ENCODE measurements at places on chromosomes 1 and 21.

DNA sequence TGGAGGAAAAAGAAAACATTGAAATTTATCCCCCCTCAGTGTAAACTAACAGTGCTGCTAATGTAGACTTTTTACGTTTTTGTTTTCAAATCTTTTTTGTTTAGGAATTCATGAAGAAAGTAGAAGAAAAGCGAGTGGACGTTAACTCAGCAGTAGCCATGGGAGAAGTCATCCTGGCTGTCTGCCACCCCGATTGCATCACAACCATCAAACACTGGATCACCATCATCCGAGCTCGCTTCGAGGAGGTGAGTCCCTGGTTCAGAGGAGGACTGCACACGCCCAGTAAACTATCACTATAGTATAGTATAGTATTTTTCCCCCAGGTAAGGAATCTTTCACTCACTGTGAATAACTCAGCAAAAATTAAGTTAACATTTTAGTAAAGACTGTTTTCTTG lies 37.8 kb upstream of the BMP8A start:
- peak; percentile 71 for DNase-seq

DNA sequence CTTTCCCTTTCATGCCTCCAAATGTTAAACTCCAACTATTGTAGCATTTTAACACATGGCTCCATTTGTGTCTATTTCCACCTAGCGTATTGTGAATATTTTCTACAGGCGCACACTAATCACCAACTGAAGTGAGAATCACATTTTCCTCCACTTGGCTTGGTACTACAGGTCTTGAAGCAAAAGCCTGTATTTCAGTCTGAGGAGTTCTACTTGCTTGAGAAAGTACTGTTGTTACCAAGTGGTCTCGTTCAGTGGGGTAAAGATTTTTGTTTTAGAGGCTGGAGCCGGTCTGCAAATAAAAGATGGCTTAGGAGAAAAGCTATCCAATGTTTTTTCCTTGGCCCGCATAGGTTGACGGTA lies 550 bp upstream of the PTBP2 start:
- peak; percentile 35 for DNase-seq

DNA sequence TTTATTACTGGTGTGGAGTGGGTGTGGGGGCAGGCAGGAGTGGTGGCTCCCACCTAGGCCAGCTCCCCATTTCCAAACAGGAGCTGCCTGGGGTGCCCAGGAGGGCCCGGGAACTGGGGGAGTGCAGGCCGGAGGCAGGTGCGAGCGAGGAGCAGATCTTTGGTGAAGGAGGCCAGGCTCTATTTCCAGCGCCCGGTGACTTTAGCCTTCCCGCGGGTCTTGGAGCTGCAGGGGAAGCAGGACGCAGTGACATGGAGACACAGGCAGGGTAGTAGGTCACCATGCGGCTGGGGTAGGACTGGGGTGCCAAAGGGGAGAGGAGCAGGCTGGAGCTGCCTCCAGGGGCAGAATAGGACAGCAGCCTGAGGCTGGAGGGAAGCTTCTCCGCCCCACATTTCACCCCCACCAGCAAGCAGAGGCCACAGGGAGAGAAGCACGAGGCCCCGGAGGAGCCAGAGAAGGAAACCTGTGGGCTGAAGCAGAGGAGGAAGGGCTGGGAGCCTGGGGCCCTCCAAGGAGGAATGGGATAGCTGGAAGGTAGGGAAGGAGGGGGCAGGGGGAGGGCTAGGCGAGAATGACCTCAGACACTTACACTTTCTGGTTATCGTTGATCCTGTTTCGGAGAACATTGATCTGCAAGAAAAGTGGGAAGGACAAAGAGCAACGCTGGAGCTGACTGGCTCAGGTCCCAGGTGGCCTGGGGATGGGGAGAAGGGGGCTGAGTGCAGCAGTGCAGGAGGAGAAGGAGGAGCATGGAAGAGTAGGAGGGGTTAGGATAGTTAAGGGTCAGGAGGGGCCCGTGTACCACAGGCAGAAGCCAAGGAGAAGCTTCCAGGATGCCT lies 18.2 kb downstream of the TNNT2 start:
- no peak for DNase-seq

DNA sequence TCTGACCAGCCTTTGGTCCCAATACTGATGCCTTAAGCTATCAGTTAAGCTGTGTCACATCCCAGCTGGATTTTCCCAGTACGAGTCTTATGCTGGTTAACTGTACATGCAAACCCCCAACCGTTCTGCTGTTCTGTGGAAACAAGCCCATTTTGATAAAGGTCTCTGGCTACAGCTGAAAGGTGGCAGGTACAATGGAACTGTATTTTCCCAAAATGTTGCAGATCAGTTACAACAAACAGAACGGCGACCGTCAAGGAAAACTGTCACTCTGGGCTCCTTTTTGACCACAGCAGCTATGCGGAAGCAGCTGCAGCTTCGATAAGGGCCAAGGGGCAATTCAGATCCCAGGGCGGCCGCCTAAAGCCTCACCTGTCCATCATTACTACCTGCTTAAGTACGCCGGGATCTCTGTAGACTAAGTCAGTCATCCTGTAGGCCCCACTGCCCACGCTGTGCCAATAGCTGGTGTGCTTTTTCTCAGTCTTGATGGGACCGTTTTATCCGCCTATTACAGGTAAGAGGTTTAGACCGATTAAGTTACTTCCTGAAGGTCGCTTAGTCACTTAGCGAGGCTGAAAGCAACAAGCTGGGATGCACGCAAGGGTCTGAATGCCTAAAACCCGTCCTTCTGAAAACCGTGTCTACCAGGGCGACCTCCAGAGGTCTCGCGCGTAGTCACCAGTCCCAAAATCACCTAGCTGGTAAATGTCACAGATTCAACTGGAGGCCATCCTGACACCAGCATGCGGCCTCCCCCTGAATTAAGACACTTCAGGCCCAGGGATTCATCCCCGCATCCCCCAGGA lies 11.1 kb upstream of the RAB42 start:
- DNase-seq, result peak; percentile 29

DNA sequence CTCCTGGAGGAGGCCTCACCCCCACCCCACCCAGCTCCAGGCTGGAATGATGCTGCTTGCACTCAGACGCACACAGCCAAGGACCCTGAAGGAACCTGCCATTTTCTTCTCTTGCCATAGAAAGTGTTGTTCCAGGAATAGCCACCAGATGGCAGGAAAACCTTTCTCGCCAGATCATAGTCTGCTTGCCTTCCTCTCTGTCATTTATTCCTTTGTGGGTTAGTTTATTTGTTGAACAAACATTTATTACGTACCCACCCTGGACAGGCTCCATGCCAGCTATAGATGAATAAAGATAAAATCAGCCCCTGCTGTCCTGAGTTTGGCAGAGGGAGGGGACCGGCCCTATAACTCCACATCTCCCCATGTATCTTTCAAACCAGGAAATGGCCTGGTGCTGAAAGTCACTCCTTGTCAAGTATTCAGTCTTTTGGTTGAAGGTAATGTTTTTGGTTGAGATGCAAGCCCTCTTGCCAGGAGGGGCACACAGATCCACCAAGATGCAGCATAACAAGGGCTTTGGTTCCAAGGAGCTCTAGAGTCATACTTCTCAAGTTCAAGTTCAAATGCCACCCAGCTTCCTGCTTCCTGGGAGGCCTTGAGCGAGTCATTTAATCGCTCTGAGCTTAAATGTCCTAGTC lies 7.0 kb upstream of the KCNC4 start:
- DNase-seq, result peak; percentile 30

DNA sequence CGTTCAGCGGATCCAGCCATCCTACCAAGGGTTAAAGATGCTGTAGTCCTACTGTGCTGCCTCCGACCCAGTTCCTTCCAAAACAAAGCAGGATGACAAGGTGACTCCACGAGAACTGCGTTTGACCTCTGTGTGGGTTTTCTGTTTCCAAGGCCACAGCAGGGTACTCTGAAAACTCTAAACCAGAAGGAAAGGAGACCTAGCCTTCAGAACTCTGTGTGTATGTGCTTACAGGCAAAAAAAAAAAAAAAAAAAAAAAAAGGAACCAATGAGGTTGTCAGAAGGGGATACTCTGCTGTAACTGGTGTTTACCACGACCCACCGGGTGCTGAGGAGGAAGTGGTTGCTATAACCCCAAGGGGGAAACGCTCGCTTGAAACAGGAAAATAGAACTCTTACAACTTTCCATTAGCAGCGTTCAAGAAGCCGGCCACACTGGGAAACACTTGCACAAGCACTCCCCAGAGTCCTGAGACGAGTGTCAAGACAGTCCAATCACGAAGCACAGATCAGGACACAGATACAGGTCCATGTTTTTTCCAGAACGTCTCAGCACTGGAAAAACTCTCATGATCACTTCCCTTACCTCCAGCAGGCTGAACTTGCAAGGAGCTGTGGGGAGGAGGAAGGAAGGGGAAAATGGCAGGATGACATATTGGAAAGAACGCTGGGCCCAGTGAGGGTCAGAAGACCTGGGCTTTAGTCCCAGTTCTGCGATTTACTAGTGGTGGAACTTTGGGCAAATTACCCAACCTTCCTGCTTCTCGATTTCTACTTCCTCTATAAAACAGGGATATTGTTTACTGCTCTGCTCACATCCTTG lies 64.0 kb downstream of the ITPKB start:
- no peak for DNase-seq

- no peak for DNase-seq
Observed at GRCh38 chr1:1788136-1788535, 9.9 kb upstream of the NADK start.

GRCh38 chr1:4585216-4585615 lies 69.2 kb upstream of the AJAP1 start:
- no peak for DNase-seq

DNA sequence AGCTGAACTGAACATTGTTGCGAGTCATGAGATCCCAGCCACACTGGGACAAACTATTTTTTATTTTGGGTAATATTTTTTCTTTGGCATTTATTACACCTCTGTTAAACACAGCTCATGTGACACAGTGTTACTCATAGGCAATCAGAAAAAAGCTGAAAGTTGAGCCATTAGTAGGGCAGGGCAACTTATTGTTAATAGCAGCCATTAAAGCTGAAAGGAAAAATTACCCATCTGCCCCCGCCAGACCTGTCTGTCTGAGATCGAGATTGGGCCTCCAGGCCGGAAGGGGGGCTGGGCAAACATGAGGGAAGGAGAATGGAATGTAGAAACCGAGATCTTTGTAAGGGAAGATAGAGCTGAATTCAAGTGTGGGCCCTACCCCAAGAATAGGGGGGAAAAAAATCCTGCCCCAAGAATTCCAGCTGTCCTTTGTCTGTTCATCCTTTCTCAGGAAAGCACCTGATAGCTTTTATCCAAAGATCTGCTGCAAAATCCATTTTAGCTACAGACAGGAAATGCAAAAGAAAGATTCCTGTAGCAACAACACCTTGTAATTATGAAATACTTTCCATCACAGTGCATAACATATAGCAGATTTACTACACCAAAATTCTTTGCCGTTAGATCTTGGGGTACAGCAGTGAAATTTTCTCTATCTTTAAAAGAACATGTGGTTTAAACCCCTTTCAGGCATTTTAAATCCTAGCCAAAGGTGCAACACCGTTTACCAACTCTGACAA lies 212.8 kb downstream of the PBX1 start:
- peak; percentile 81 for DNase-seq

DNA sequence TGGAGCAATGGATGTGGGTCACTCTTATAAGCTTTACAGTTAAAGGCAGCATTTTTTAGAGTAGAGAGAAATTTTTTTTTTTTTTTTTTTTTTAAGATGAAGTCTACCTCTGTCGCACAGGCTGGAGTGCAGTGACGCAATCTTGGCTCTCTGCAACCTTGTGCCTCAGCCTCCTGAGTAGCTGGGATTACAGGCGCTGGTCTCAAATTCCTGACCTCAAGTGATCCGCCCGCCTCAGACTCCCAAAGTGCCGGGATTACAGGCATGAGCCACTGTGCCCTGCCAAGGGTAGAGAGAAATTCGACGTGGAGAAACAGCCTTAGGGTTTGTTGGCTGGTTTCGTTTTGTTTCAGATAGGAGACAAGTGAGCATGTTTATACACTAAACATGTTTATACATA lies 594.2 kb upstream of the ADAMTS5 start:
- no peak for DNase-seq

GRCh38 chr21:17540530-17540929 lies 27.7 kb downstream of the CXADR start:
- DNase-seq, result no peak

DNA sequence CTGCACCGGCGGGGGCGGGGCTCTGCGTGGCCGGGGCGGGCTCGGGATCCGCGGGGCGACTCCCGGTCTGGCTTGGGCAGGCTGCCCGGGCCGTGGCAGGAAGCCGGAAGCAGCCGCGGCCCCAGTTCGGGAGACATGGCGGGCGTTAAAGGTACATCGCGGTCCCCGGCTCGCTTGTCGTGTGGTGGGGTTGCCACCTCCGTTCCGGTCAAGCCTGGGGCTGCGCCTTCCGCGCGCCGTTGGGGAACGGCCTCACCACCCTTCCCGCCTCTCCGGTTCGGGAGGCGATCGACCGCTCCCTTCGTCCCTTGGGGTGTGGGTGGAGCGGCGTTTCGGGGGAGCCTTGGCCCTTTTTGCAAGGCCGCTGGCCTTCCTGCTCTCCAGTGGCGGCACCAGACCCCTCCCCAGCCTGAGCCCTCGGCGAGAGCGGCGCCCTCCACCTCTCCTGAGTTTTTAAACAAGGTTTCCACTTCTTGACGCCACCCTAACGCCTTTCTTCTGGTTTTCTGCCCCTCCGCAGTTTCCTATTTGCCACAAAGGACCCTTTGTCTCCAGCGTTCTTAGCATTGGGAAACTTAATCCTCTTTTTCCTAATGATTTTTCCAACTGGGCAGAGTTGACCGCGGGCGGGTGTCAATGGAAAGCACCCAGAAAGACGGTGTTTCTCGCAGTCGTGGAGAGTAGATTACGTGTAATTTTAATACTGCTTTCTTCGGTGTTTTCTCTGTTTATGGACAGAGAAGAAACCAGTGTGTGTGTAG lies at the start of the genes LEPR and LEPROT:
Gene LEPR, plus strand, starts transcription at position 79 of the 761 bp plus-strand sequence. CDS start 144,898 bp downstream, outside the sequence.
Gene LEPROT, plus strand, starts transcription at position 79 of the 761 bp plus-strand sequence. Its CDS starts 57 bp downstream, at position 136.
- peak; percentile 46 for DNase-seq

- peak; percentile 30 for DNase-seq
Observed at GRCh38 chr1:11384170-11384554, 94.8 kb upstream of the DISP3 start.

GRCh38 chr1:65168867-65169266 lies 20.9 kb downstream of the AK4 start:
- no peak for DNase-seq

DNA sequence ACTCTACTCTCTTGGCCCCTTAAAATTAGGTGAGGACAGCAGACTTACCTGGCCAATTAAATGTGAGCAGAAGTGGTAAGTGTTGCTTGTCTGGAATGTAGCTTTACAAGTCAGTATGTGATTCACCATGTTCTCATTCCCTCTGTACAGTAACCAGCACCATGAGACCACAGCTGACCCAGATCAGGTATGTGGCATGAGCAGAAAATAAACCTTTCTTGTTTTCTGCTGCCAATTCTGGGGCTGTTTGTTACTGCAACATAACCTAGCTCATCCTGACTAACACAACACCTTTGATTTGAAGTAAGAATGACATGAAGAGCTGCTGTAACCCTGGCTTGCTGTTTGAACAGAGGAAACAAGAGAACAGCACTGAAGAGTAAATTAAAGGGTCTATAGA lies 24.9 kb downstream of the ITPKB start:
- DNase-seq, result no peak

DNA sequence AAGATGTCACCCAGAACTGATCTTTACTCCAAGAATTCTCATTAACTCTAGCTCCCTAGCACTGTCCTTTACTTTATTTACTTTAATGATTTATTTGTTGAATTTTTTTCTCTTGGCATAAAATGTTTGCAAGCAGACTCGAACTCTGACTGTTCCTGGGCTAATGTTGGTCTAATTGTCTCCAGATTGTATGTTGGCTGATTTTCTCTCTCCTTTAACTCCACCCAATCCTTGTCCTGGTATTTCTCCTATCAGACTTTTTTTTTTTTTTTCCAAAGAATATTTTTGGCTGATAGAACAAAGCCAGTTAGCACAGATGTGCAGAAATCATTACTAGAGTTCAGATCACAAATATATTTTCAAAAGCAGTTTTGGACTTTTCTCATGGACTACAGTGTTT lies 82.6 kb downstream of the ATF6 start:
- no peak for DNase-seq

All from astrocyte (in vitro differentiated cells and primary cell).